ENCODE measurements at places on chromosomes 5 and 9.

- DNase-seq: no peak
Measured at GRCh38 chr9:105393576-105394344, 54.1 kb upstream of the FSD1L start.

- DNase-seq: no peak
Measured at GRCh38 chr5:83721953-83722901, 1.6 kb upstream of the HAPLN1 start.

- DNase-seq: no peak
Measured at GRCh38 chr5:8491254-8491653, 622.3 kb downstream of the MTRR start.

DNA sequence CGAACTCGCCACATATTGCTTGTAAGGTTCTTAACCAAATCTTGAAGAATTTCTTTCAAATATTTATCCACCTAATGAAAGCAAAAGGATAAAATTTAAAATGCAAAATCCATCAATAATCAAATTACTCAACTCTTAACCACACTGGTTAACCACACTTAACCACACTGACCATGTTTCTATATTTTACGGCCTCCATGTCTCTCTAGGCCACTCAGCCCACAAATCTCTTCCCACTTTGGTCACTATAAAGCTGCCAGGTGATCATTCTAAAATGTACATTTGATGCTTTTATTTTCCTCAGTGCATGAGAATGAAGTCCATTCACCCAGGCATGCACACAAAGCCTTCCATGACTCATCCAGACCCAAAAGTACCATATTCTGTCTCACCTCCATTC is 56.4 kb upstream of the OR2K2 start:
- no peak for DNase-seq

GRCh38 chr9:136093995-136094881 is 851 bp downstream of the NACC2 start:
- peak; percentile 72 for DNase-seq

DNA sequence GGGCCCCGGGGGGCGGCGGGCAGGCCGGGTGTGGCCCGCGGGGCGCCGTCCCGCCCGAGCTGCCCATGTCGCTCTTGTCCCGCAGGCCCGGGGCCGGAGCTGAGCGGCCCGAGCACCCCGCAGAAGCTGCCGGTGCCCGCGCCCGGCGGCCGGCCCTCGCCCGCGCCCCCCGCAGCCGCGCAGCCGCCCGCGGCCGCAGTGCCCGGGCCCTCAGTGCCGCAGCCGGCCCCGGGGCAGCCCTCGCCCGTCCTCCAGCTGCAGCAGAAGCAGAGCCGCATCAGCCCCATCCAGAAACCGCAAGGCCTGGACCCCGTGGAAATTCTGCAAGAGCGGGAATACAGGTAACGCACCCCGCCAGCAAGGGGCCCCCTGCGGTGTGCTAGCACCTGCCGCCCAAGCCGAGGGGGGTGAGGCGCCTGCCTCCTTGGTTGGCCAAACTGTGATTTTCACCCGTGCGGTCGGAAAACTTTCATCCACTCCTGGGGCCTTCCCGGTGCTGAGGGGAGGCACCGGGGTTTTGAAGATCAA is 32.1 kb downstream of the SMARCA2 start:
- DNase-seq: no peak

DNA sequence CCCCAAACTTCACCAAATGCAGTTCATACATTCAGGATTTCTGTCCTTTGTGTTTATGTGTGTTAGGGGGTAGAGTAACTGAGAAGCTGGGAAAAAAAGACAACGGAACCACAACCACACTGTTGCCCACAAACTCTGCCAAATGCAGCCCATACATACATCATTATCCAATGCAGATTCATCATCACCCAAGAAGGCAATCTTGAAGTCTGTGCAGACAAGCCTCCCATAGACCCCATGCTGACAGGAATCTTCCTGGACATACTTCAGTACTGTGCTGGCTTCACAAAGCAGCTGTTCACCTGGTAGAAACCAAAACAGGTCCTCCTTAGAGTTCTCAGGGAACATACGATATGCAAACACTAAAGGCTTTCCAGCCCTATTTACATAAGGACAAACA is 38.9 kb downstream of the MTMR12 start:
- DNase-seq: no peak

- no peak for DNase-seq
Measured at GRCh38 chr9:84404095-84404686, 63.6 kb upstream of the SLC28A3 start.

DNA sequence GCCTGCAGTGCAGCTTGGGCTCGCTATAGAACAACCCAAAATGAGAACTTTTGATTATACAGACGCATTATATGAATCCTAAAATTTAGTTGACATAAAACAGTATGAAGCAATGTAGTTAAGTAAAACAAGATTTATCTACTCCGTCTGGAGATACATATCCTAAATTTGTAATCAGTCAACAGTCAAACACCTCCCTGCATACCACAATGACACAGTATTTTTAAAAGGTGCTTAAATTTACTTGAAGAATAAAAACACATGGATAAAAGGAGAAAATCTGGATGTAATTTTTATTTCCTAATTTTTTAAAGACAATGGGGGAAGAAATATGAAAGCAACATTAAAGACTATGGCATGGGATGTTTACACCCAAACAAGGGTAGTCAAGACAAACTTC is 70.8 kb downstream of the PTBP3 start:
- no peak for DNase-seq

DNA sequence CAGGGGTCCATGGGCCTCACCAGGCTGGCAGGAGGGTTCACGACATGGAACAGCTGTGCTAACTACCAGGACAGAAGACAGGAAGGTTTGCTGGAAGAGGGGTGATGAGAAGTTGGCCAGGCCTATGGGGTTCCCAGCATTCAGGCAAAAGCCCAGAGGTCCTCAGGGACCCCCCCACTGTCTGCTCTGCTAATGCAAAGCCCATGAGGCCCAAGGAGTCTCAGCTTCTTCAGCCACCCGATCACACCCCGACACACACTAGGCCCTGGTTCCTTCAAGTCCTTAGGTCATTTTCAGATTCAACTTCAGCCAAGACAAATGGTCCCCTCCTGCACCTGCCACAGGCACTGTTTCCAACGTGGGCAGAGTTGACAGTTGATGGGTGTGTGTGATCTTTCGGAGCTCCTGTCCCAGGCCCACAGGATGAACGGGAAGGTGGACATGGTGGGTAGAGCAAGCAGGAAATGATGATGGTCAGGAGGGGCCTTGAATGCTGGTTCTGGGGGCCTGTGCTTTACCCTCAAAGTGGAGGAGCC is 20.4 kb downstream of the ADAMTS2 start:
- DNase-seq: no peak

DNA sequence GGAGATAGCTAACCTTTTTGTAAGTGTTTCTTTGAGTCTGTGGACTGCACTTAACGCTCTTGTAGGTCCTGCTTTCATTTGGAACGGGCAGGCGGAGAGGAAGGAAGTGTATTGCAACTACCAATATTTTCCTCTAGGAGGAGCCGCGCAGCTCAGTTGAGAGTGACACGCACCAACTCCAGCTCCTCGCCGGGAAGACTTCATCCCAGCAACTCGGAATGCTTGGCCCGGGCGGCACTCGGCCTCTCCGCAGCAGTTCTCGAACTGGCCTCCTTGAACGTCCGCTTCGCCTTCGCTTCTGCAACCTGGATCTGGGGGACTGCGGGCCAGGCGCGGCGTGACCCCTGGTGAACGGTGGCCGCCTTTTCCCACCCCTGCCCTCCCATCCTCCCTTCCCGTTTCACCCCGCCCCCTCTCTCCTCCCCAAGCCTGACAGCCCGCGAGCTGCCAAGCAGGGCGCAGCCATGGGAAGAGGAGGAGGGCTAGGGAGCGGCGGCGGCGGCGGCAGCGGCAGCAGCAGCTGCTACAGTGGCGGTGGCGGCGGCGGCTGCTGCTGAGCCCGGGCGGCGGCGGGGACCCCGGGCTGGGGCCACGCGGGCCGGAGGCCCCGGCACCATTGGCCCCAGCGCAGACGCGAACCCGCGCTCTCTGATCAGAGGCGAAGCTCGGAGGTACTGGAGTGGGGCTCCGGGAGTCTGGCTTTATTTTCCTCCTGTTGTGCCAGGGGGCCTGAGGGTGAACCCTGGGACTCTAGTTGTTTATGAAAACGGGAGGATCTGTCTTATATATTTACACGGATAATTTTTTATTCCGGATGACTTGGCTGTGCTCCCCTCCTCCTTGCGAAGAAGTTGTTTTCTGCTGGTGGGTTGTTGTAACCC is at the start of gene GHR:
TSS of gene GHR (plus strand) at position 155 of the 881 bp plus-strand sequence. CDS start 142,436 bp downstream, outside the sequence.
- peak; percentile 38 for DNase-seq
